Natural killer cell (primary cell): ENCODE measurements at places on chromosomes 5 and 9. TPM values are rescaled to one million over a fixed set of nuclear protein-coding genes. Genes with fewer than 3 reads are reported as not detected.

Gene TBCA
- total RNA-seq, result 70.7 TPM

Gene ORM2
- not detected for total RNA-seq

- peaks cover 38% of the 10 kb centered on the region for H3K4me1 ChIP-seq
- no peak overlapping the region for H3K4me3 ChIP-seq
- DNase-seq, result no peak
Observed at GRCh38 chr9:137757613-137758029, 120.0 kb upstream of the CACNA1B start.

GRCh38 chr5:78504704-78505677, 143.6 kb downstream of the LHFPL2 start:
- H3K27me3 ChIP-seq, result peaks cover 2% of the 10 kb centered on the region
- H3K4me3 ChIP-seq, result no peak overlapping the region
- peaks cover 8% of the 10 kb centered on the region for H3K4me1 ChIP-seq

DNA sequence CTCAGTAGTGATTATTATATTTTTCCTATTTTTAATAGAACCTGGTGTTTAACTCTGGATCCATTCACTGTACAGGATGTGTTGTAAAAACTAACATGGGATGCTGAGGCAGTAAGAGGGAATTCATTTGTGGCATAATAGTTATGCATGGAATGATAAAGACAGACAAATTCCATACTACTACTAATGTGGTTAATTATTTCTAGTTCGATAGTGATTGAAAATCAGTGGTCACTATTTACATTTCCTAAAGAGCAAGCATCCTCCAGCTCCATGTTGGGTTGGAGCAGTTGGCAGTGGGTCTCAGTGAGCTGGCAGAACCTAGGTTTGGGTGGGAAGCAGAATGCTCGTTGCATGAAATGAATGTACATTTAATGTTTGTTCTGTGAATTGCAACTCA, 122.6 kb downstream of the SAXO1 start:
- H3K4me1 ChIP-seq, result no peaks in the 10 kb centered on the region
- H3K27me3 ChIP-seq, result no peaks in the 10 kb centered on the region

GRCh38 chr5:170681013-170681433, 102.5 kb upstream of the GABRP start:
- H3K36me3 ChIP-seq, result no peaks in the 10 kb centered on the region
- no peak overlapping the region for H3K27ac ChIP-seq
- peaks cover 4% of the 10 kb centered on the region for H3K4me1 ChIP-seq
- no peak overlapping the region for H3K4me3 ChIP-seq
- DNase-seq, result peak; percentile 29

- H3K4me1 ChIP-seq, result no peaks in the 10 kb centered on the region
- no peaks in the 10 kb centered on the region for H3K27me3 ChIP-seq
- no peak for DNase-seq
- H3K27ac ChIP-seq, result no peak overlapping the region
Observed at GRCh38 chr5:58469896-58470295, 10.0 kb upstream of the PLK2 start.

DNA sequence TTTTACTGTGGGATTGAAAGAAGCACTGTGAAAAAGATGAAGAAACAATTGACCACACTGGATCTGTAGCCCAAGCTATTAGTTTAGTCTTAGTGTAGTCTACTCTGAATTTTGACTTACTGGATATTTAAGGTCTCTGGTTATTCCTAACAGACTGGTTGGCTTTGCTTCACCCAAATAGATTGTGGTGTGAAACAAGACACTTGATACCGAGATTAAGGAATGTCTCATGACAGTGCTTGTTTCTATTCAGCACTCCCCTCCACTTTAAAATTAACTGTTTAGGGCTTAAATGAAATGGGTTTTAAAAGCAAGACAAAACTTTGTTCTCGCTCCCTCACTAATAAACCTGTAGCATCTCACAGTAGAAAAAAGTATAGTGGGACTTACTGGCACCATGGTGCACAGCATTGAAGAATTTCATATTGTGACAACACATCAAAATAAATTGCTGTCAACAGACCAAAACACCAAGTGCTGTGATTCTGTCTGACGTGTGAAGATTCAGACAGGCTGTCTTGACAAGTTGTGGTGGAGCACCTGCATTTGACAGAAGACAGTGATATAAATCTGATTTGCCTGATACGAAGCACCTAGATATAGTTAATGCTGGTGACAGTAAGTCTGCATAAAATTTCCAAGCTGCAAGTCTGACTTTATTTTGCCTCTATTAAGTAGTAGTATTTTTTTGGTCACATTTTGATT, 73.1 kb downstream of the PBX3 start:
- H3K36me3 ChIP-seq, result no peaks in the 10 kb centered on the region
- H3K27me3 ChIP-seq, result no peaks in the 10 kb centered on the region
- peaks cover 7% of the 10 kb centered on the region for H3K4me1 ChIP-seq
- DNase-seq, result no peak

DNA sequence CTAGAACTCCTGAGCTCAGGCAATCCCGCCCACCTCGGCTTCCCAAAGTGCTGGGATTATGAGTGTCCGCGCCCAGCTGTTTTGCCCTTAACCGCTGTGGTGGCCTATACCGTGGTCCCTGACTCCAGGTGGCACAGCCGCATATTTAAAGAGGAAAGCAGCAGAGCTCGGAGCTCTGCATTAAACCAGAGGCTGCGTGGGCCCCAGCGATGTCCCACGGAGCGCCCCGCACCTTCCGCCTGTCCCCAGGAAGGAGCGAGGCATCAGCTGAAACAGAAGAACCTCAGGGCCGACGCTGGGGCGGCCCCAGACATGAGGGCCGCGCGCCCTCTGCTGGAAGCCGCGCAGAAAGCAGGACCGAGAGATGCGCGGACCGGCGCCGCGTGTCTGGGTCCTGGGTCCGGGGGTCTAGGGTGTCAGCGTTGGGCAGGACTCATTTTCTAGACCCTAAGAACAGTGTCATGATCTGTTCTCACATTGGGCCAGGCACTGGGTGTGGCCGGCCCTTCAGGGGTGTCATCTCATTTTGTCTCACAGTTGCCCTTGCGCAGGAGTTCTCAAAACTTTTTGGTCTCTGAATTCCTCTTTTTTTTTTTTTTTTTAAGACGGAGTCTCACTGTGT, 37.7 kb downstream of the LAMC3 start:
- H3K4me3 ChIP-seq, result no peak overlapping the region
- peaks cover 12% of the 10 kb centered on the region for H3K4me1 ChIP-seq
- no peaks in the 10 kb centered on the region for H3K36me3 ChIP-seq
- DNase-seq, result peak; percentile 63

GRCh38 chr9:33162721-33163311, 4.3 kb downstream of the B4GALT1 start:
- H3K27me3 ChIP-seq, result no peaks in the 10 kb centered on the region
- H3K27ac ChIP-seq, result peak overlapping the region; percentile 96
- no peaks in the 10 kb centered on the region for H3K36me3 ChIP-seq
- DNase-seq, result no peak
- no peak overlapping the region for H3K4me3 ChIP-seq

DNA sequence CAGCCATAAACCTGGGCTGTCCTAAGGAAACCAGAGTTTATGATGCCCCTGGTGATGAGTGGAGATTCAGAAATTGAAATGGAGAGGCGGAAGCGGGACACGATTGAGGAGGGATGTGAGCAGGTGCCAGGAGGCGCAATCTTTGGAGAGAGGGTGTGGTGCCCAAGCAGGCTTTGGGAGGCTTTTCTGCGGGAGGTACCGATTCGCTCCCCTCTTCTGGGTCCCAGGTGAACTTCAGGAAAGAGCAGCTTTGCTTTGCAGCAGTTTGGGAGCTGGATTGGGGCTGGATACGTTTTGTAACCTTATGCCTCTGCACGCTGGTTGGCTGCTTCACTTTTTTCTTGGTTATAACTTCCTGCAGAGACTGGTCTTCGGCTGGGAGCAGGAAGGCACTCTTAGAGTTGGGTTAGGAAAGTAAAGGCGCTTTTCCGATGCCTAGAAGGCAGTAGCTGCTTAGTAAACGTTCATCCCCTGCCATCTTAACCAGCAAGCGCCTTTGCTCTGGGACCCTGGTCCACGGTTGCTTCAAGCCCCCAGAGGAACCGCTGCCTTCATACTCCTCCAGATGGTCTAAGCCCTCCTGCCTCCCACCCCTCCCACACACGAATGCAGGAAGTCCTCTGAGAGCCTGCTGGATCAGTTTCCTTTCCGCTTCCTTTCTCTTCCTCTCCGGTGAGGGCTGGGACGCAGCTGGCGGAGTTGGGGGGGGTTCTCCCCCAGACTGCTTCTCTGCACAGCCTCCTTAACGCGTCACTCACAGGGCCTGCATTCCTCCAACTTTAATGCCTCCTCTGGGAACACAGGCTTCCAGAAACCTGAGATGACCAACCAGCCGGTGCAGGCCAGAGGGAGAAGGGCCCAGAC, 15.2 kb upstream of the NEK6 start:
- H3K27me3 ChIP-seq, result no peaks in the 10 kb centered on the region
- no peak for DNase-seq
- H3K4me3 ChIP-seq, result no peak overlapping the region
- H3K27ac ChIP-seq, result no peak overlapping the region

DNA sequence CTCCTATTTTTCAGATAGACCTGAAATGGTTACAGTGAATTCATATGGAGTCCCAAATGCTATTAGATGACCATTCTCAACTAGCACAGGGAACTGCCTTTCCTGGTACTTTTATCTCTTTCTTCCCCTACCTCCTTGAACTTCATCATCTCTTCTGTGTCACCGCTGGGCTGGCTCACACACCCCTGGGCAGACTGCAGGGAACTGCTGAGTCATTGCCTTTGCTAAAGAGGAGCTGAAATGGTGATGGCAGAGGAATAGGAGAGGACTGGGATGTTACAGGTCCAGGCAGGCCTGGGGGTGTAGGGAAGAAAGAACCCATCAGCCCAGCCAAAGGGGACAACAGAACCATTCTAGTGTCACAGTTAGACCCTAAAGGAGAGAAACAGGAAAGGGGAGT, 322.3 kb downstream of the ASTN2 start:
- no peaks in the 10 kb centered on the region for H3K36me3 ChIP-seq
- no peak overlapping the region for H3K27ac ChIP-seq
- H3K4me3 ChIP-seq, result no peak overlapping the region
- no peak for DNase-seq

DNA sequence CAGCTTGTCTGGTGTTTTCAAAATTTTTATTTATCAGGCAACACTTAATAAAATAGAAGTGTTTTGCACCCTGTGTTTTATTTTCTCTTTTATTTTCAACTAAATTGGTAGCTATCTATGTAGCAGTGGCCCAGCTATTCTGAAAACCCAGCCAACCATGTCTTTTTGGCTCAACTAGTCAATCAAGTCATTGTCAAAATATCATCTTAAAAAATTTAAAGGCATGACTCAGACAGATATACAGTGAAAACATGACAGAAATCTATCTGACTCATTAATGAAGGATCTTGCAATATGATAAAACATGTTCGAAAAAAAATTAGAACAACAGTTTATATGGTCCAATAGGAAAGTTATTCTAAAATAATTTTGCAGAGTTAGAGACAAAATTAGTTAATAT, 75.1 kb downstream of the HSD17B4 start:
- no peaks in the 10 kb centered on the region for H3K4me1 ChIP-seq
- DNase-seq, result no peak
- peaks cover 22% of the 10 kb centered on the region for H3K36me3 ChIP-seq
- no peak overlapping the region for H3K27ac ChIP-seq
